ENCODE measurements at places on chromosomes 2 and 18.

GRCh38 chr2:56117764-56118163 is 66.0 kb upstream of the CCDC85A start:
- DNase-seq = no peak

GRCh38 chr2:2941205-2941604 is 436.4 kb downstream of the EIPR1 start:
- no peak for DNase-seq

DNA sequence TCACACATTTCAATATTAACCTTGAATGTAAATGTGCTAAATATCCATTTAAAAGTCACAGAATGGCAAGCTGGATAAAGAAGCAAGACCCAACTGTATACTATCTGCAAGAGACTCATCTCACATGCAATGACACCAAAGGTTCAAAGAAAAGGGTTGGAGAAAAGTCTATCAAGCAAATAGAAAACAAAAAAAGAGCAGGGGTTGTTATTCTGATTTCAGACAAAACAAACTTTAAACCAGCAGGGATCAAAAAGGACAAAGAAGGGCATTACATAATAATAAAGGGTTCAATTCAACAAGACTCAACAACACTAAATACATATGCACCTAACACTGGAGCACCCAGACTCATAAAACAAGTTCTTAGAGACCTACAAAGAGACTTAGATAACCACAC is 14.5 kb upstream of the UNC80 start:
- no peak for DNase-seq

DNA sequence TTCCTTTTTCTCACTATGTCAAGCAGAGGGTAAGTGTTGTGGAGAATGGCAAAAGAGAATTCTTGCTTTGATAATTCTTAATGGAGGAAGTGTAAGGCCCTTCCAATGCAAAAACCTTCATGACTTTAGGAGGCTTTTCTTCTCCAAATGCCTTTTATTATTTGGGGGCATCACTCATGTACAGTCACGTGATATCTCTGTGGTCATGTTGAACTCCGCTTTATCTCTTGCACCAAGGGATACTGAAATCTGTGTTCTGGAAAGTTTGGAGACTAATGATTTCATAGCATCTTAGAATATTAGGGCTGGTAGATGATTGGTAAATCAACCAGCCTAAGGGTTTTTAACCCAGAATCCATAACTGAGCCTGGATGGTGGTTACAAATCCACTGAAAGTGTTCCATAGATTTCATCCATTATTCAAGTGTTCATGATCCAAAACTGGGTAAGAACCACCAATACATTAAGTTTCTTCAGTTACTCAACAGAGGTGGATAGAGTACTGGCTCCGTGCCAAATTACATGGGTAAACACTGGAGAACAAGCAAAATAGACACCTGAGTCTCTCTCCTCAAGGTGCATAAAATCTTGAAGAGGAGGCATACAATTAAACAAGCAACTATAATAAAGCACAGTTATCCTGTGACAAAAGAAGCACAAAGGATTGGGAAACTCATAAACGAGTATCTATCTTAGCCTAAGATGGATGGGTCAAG is 169.6 kb upstream of the EPHA4 start:
- no peak for DNase-seq

DNA sequence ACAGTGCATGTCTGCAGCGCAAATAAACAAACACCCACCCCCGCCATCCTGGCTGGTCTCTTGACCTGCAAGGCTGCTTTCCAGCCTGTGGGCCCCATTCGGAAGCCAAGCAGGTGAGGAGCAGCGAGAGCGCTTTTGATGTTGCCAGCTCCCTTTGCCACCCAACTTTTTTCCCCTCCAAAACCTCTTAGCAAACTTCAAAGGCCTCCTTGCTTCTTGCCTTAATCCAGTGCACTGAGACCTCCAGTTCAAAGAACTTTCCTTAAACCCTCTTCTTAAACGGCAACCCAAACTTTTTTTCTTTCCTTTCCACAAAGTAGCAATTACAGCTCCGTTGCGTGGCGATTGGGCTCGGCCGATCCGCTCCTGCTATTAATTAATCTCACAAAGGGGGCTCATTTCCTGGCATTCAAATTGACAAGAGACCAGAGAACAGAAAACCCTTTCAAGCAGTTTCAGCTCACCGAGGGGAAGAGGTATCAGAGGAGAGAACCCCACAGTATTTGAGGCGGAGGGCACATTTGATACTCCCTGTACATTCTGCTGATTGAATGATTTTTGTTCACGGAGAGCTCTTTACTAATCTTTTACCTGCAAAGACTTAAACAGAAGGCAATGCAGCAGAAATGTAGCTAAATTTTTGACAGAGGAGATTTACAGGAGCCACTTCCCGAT is 531.4 kb downstream of the TMEM182 start:
- DNase-seq = no peak

- DNase-seq = no peak
These were observed 114.7 kb downstream of the DNAH6 start for GRCh38 chr2:84631047-84631446.

DNA sequence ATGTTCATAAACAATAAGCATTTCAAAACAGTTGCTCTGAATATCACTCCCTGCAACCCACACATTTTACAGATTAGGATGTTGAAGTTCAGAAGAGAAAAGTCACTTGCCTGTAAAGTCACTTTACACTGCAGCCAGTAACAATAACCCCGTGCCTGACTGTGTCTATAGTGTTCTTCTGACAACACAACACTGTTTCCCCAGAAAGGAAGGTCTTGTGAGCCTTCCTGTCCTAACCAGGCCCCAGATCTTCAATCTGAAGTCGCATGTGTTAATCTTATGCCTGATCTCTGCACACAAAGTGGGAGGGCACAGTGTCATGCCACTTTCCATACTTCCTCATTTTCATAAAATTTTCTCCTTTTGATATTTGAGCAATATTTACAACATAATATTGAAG is 120.2 kb downstream of the FEZ2 start:
- no peak for DNase-seq

DNA sequence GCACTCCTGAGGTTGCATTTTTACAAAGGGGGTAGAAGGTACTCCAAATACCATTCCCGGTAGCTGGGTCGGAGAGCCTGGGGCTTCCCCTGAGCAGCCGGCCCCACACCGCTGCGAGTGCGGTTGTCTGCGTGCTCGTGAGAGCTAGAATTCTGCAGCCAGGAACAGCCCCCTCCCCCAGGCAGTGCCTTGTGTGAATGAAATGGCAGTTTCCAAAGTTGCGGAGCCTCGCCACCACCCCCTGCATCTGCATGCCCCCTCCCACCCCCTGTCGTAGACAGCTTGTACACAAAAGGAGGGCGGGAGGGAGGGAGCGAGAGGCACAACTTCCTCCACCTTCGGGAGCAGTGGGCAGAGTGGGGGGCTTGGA is 1.1 kb downstream of the MYCN start:
- no peak for DNase-seq

GRCh38 chr2:215775106-215775505 is 238.2 kb downstream of the MREG start:
- no peak for DNase-seq

DNA sequence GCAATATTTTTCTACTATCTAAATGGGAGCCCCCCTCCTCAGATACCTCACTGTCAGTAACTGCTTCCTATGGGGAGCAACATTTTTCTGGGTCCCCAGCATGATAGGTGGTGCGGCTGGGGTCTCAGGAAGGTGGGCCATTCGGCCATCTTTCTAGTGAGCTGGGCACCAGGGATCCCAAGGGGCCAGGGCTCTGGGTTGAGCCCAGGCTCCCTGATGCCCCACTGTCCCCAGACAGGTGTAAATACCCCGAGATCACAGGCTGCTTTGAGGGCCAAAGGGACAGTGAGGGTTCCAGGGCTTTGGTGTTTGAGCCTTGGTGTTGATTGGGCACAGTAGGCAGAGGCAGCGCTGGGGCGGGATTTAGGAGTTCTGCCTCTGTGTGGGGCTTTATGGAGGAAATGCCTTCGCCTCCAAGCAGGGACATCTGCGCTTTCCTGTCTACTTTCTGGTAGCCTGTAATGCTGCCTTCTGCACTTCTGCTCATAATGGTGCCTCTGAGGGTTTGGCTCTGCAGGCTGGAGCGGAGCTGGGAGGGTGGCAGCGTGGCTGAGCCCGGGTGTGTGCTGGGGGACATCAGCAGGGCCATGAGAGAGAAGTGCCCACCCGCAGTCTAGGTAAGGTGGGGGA is 5.3 kb downstream of the ITM2C start:
- no peak for DNase-seq

GRCh38 chr2:68908392-68908970 is 37.3 kb upstream of the BMP10 start:
- DNase-seq = peak; percentile 77

DNA sequence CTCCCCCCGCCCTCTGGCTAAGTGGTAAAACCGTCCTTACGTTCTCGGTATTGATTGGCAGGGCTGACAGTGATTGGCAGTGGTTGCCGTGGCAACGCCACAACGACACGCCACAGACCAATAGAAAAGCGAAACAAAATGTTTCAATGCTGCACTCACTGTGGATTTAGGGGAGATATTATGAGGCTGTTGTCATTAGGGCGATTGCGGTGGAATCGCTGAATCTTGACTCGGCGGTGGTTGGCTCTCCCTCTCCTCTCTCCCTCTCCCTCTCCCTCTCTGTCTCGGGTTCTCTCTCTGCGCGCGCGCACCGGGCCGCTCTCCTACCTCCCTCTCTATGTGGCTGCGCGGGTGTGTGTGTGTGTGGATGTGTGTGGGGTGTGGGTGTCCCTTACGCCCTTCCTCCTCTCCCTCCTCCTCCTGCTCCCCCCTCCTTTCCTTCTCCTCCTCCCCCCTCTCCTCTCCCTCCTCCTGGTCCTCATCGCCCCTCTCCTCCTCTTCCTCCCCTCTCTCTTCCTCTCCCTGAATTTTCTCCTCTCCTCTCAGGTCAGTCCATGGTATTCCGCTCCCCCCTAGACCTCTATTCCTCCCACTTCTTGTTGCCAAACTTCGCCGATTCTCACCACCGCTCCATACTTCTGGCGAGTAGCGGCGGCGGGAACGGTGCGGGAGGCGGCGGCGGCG is at the start of gene SIX3:
TSS of gene SIX3 (plus strand) at position 152 of the 684 bp plus-strand sequence. CDS start at position 555, 403 bp downstream.
- no peak for DNase-seq

DNA sequence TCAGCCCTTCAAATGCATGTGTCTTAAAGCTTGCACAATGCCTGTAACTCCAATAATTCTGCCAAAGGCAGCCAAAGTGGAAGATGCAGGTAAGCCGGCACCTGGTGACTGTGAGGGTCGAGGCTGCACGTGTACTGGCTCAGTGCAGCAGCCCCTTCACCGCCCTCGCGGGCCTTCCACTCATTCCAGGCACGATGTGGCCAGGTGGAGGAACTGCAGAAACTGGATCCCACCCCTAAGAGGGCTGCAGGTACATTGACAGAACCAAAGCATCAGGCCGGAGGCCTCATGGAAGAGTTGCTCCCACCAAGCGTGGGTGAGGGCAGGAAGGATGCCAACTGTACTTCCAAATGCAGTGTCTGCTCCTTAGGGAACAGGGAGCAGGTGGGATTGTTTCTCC is 253.4 kb downstream of the HDAC4 start:
- DNase-seq = no peak

- no peak for DNase-seq
These were observed 2.1 kb downstream of the NABP1 start for GRCh38 chr2:191679818-191680600.

- peak; percentile 87 for DNase-seq
These were observed 14.5 kb downstream of the PDCD1 start for GRCh38 chr2:241844066-241844728.

GRCh38 chr2:232955856-232956255 is 57.2 kb downstream of the NGEF start:
- no peak for DNase-seq

GRCh38 chr2:195619590-195619989 is 37.4 kb upstream of the SLC39A10 start:
- no peak for DNase-seq

GRCh38 chr2:45559436-45559835 is 51.6 kb downstream of the SRBD1 start:
- no peak for DNase-seq

DNA sequence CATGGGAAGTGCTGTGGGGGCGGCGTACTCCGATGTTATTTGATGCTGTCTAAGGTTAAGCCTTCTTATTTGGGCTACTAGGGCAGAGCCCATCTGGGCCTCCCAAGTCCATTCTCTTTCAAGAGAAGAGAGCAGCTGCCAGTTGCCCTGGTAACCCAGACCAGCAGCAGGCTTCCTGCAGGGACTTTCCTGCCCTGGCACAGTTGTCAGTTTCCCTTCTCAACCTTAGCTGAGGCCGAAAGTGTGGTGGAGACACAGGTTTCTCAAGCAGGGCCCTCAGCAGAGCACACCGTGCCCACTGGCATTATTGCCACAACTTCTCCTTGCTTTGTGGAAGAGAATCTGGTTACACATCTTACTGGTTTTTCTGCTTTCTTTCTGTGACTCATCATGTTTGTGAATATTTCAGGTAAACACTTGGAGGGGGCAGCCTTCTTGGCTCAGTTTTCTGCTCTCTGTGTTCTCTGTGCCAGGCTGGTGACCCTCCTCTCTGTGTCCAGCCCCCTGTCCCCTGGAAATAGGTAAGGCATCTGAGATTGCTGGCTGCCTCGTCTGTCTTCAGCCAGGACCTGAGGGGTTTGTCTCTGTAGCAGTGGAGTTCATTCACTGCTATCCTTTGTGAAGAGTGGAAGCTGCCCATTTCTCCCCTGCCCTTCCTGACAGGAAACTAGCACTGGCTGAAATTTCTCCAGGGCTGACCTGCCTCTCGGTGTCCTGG is 111.0 kb downstream of the B3GNT2 start:
- DNase-seq = peak; percentile 24

DNA sequence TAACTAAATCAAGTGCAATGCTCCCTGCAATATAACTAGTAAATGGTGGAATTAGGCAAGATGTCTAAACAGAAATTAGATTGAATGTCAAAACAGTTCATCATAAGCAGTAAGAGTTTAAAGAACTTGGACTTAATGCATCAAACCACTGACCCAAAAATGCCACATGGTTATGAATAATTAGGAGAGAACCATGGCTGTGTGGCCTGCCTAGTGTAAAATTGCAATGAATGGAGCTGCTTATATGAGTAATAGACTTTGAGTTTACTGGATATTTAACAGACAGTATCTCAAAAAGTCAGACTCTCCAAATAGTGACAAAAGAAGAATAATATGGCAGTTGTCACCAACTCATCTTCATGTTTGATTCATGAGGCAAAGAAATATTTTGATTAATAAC is 101.6 kb upstream of the COL5A2 start:
- DNase-seq = no peak
